ENCODE measurements at places on chromosomes 7 and 10.

DNA sequence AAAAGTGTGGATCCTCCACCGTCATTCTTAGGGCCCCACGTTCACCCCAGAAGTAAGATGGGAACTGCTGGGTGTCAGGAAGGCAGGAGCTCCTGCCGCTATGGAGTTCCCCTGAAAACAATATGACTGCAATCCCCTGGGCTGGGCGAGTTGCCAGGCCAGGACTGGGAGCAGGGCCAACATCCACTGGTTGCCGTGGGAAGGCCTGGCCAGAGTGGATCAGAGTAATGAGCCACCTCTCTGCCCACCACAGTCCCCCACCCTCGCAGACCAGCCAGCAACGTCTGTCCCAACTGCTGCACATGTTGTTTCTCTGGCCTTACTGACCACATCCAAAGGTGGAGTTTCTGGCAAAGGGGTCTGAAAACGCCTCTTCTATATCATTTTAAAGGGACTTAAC, 86.6 kb downstream of the STRA8 start:
- DNase-seq, result no peak

- no peak for DNase-seq
These were observed 26.6 kb downstream of the ZNF12 start for GRCh38 chr7:6680146-6680545.

- DNase-seq, result no peak
These were observed 1.5 kb upstream of the FAM53B start for GRCh38 chr10:124745673-124746072.

- no peak for DNase-seq
These were observed 261.5 kb upstream of the KLF14 start for GRCh38 chr7:130995252-130996081.

DNA sequence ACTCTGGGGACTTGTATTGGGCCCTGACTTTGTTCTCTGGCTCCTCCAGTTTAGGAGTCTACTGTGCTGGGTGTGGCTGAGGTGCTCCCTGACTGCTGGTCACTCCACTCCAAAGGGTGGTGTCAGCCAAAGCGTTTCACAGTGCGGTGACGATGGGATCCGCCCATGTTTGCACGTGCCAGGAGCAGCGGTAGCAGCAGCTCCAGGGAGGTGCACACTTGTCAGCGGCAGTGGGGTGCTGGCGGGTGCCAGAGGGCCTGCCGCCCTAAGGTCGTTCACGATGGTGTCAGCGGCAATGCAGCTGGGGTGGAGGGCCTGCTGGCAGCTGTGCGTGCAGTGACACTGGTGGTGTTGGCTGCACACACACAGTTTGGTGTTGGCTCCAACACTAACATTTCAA, 268.5 kb upstream of the AKR1E2 start:
- no peak for DNase-seq

- DNase-seq, result no peak
These were observed 47.4 kb downstream of the FHIP2A start for GRCh38 chr10:114868870-114869519.

GRCh38 chr10:114629824-114630730, 28.0 kb downstream of the ABLIM1 start:
- DNase-seq, result no peak

- no peak for DNase-seq
These were observed 3.6 kb downstream of the ZSCAN21 start for GRCh38 chr7:100053215-100053614.

- no peak for DNase-seq
These were observed 307.7 kb upstream of the FZD8 start for GRCh38 chr10:35949811-35950211.

DNA sequence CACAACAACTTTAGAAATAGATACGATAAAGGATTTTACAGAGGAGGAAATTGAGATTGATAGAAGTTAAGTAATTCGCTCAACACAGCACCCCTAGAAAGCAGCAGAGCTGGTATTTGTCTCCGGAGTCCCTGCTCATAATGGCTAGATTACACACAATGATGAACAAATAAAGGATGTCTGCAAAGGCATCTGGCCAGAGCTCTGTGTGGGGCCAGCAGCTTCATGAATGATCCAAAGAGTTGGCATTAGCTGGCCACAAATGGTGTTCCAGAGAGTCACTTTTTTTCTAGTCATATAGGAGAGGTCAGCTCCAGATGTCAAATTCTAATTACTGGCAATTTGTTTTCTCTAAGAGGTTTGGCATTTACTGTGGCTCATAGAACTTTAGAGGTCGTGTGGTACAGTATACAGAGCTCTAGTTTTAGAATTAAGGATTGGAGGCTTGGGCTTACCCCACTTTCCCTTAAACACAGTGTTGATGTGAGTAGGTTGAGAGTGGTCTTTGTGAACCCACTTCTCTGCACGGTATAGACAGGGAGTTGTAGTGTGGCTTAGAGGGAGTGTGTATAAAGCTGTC, 186.2 kb downstream of the BICC1 start:
- no peak for DNase-seq

DNA sequence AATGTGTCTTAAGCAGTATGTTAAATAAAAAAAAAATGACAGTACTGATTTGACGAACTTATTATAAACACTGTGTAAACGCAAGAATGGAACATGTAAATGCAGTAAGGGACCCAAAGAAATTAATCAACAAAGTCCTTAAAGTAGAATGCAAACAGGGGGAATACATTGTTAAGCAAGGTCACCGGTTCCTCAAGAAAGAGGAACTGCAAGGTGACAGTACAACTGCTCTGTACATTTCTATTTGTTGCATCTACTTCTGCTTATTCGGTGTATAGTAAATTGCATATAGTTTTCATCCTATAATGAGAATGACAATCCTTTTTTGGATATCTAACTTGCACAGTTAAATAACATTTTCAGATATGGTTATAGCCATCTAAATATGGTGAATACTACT, 387.0 kb upstream of the SEMA3D start:
- no peak for DNase-seq

DNA sequence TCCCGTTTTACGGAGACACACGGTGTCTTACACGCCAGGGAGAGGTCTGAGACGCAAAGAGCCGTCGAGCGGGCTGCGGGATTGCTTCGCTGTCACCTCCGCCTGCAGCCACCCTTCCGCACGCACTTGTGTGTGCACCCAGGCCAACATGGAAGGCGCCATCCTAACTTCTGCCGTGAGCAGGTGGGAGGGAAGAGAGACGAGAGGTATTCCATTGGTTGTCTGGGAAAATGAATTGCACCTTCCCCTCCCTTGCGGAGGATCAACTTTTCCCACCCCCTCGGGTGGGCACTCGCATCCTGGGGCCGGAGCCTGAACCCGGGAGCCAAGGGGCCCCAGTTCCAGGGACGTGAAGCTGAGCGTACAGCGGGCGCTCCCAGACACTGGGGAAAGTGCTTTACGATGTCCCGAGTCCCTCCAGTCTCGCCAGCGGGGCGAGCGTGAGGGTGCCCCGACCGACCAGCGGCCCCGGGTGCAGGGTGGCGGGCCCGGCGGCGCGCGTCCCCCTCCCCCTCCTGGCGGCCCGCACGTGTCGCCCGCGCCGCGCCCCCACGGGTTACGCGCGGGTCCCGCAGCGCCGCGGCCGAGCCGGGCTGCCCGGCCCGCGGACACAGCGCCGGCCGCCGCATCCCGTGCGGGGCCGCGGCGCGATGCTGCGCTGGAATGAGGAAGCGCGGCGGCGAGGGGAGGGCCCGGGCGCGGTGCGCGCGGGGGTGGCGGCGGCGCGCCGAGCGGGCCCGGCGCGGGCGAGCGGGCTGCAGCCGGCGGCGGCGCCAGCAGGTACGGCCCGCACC, 984 bp upstream of the IKZF1 start:
- no peak for DNase-seq

- no peak for DNase-seq
These were observed 19.4 kb upstream of the GATA3 start for GRCh38 chr10:8035006-8035640.

DNA sequence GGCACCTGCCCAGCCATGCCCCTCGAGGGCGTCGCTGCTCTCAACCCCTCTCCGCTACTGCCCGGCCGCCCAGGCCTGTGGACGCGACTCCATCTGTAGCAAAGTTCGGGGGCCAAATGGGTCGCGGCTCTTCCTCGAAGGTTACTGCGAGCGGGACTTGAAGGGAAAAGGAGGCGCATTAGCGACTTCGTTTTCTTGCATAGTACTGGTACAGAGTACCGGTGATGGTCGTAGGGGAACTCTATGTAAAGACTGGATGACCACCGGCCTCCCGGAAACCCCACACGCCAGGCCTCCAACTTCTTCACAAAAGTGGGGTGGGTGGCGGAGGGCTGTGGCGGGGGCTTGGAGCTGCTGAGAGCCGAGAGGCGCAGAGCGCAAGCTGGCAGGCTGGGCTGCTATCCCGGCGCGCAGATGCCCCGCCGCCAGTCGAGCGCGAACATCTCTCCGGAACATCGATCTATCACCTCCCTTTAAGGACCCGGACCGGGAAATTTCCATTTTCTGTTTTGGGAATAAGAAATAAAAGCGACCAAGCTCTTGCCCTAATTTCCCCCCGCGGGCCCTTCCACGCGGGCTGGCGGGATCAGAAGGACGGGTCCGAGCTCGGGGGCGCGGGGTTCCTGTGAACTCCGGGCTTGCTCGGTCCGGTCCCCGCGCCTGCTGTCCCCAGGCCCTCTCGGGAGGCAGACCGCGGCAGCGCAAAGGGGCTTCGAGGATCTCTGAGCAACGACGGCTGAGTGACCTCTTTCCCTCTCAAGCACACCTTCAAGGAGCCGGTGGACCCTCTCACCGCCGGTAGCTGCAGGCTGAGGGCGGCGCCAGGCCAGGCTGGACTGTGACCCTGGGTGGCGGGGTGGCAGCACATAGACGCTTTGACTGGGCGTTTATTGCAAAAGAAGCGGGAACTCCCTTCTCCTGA, 12.2 kb upstream of the FEZF1 start:
- peak; percentile 23 for DNase-seq

DNA sequence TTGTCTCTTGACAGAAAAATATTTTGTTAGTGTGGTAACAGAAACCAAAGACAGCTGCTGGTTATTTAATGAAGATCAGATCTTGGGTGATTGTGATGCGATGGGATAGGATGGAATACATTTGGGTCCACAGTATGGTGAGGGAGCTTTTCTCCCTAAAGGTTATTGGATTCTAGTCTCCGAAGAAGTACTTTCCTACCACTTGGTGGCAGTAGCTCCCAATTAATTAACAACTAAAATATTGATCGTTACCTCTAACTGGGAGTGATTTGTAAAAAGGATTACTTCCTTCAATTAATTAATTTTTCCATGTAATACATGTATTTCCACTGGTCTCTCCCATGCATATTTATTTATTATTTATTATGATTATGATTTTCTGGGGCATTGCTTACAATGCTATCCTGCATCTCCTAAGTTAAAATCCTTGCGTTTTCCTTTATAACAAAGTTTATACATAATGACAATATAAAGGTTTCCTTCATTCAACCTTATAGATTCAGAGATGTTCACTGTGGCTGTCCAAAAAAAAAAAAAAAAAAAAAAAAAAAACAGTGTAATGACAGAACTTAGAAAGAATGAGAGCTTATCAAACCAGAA, 25.6 kb downstream of the TMEM196 start:
- no peak for DNase-seq

DNA sequence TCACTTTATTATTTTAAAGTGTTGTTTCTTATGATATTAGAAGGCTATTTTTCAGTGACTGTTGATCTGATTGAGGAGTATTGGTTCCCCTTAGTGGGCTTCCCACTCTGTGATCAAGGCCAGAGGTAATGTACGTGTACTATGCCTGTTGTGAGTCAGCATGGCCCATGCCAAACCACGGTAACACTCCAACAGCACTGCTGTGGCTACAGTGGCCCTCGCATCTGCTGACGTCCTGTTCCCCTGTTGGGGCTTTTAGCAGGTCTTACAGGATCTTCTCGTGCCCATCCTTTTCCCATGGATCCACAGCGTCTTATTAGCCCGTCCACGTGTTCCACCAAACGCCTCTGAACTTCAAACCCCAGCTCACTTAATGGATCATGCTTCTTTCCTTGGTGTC, 964.6 kb upstream of the CELF2 start:
- DNase-seq, result no peak

DNA sequence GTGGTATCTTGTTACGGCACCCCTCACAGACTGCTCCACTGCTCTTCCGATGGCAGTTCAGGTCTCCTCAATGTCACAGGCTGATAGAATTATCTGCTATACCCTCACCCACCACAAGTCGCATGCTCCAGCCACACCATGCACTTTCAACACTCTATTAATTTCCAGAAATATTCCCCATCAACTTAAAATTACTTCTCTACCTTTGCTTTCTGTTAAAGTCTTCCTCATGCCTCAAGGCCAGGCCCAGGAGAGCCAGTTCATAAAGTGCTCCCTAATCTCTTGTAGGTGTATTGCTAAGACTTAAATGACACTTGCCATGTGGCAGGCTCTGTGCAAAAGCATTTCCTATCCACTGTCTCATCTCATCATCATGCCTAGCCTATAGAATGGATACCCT, 105.9 kb upstream of the ARID5B start:
- DNase-seq, result no peak

GRCh38 chr10:69446650-69447151, 4.6 kb upstream of the TSPAN15 start:
- no peak for DNase-seq
